Right cardiac atrium (tissue), 5 donors: ENCODE measurements at places on chromosomes 7 and 10.

DNA sequence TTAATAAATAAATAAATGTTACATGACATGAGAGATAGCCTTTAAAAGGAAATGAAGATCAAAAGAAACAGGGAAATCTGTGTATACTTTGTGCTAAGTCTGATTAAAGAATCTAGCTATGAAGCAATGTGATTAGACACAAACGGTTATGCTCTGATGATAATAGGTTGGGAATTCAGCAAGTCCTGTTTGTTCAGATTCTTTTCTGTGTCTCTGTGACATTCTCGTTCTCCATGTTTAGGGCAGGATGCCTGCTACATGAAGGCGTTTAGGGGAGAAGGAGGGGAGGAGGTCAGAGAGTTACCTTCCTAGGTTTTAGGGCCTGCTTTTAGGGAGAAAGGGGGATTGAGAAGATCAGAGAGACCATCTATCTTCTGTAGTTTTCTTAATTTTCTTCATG, 555.3 kb downstream of the DNAJB9 start:
- no peak for DNase-seq

GRCh38 chr10:114647545-114648138, 10.4 kb downstream of the ABLIM1 start:
- no peak for DNase-seq

GRCh38 chr7:53428045-53428444, 392.6 kb downstream of the POM121L12 start:
- no peak for DNase-seq

- DNase-seq = no peak
These were observed 347.8 kb downstream of the ETV1 start for GRCh38 chr7:13641714-13642113.

DNA sequence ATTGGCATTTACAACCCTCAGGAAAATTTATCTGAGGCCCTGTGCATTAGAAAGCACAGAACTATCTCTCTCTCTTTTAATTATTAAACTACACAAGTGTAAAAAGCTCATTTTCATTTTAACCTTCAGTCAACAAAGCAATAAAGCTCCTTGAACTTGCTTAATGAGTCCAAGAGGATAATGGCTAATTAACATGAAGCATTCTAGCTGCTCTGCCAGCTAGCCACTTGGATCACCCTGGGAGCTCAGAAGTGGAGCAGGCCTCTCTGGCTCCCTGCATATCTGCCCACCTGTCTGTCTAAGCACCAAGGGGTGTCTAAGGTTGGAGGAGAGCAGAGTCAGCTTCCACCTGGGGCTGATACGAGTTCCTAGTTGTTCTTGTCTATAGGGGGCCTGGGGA, 56.0 kb upstream of the SLC35G1 start:
- no peak for DNase-seq
